ENCODE measurements at places on chromosomes 12 and 14.
A peak's percentile ranks its signal among the peaks of the same experiment; 100 is the strongest.

- no peak for DNase-seq
Measured at GRCh38 chr14:94483729-94484275, 7.8 kb upstream of the SERPINA9 start.

DNA sequence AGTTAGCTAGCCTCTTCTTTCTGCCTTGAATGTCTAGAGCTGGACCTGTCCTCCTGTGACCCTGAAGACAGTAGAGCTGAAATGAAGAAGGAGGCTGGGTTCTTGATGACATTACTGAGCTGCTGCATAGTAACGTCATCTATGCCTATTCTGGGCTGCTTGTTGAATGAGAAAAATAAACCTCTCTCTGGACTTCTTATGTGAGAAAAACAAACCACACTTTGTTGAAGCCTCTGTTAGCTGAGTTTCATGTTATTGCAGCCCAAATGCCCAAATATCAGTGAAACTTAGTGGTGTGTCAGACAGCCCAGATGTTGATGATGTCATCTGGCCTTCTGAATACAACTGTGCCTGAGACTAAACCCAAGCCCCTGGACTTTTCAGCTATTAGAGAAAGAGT is 67.0 kb upstream of the MAX start:
- DNase-seq = no peak

DNA sequence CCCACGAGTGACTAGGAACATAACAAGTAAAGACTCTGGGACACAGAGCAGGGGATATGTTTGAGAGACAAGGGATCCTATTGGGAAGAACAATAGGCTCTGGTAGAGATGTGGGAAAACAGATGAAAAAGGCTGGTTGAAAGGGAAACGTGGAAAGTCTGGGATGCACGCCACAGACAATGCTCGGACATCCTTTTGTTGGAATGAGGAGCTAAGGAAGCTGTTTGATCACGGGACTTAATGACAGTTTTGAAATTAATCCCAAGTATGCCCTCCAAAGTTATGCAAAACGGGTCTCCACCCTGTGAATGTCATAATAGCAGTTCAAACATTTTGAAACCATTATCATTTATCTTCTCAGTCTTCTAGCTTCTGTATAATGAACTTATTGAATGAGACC is 31.7 kb upstream of the ANO2 start:
- no peak for DNase-seq

DNA sequence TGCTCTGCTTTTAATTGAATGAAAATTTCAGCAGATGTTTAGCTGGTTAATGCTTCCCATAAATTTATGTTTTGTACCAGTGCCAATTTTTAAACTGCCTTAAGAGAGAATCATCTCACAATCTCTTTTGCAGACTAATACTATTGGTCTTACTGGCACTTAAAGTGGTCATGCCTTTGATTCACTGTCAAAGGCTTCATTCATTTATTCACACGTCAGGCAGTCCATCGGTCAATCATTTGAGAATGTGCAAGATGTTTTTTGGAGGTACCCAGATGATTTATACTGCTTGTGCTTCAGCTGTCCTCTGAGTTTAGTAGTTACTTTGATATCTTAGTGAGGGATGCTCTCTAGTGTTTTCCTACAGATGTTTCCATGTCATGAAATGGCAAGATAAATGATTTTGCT is 83.4 kb downstream of the NAV3 start:
- DNase-seq = no peak

GRCh38 chr12:122944605-122945592 is 21.4 kb downstream of the ABCB9 start:
- no peak for DNase-seq

DNA sequence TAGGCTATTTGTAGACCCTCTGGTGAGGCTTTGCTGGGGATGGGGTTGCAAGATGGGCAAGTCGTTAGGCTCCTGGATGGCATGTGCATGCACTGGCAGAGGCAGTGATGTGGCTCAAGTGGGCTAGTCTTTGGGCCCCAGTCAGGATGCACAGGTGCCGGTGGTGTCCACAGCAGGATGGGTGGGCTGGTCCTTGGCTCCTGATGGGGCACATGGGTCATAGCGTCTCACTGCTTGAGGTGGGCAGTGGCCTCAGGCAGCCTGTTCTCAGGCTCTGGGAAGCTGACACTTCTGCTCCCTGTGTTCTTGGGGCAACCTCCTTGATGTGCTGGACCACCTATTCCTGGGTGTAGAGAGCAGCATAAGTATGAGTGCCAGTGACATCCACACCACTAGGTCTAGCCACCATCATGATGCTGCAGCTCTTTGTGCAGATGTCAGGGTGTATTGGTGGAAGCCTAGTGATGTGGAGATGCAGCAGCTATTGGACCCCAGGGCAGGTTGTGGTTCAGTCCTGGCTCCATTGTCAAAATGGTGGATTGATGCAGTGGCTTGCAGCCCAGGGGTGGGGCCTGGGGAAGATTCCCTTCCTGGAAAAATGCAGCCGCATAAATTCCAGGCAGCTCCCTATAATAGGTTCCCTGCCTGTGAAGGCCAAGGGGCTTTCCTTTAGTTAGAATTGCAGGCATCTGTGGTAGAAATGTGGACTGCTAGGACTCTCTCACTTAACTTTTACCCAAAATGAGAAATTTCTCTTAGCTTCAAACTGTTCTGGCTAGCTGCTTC is 742.5 kb upstream of the MDGA2 start:
- no peak for DNase-seq

DNA sequence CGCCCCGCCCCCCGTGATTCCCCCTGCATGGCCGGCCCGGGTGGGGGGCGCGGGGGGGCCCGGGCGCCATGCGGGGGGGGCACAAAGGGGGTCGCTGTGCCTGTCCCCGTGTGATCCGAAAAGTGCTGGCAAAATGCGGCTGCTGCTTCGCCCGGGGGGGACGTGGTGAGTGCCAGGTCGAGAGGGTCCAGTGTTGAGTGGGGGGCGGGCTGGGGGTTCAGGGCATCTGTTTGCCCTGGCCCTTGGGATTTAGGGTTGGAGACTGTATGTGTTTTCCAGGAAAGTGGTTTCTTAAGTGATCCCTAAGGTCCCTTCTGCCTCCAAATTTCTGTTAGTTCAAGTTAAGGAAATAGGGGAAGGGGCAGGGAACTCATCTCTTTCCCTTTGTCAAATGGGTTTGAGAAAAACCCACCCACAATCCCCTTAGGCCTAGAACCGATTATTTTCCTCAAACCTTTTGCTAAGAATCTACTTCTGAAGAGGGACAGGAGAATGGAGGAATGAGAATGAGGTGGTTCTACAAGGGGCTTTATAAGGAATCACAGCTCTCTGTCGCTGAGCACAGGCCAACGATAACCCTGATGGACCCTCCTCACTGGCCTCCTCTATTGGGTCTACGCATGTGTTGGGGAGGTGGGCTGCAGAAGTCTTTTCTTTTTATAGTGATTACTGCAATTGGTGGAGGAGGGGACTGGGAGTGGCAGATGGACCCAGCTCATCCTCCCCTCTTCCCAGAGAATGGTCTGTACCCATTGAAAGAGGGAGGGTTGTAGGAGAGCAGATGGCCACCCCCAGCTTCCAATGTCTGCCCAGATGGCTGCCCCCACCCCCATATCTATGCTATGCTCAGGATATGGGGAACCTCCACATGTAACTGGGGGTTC is 834 bp downstream of the ARHGEF25 start:
- no peak for DNase-seq

GRCh38 chr14:104281768-104282301 is 143.4 kb downstream of the KIF26A start:
- no peak for DNase-seq

DNA sequence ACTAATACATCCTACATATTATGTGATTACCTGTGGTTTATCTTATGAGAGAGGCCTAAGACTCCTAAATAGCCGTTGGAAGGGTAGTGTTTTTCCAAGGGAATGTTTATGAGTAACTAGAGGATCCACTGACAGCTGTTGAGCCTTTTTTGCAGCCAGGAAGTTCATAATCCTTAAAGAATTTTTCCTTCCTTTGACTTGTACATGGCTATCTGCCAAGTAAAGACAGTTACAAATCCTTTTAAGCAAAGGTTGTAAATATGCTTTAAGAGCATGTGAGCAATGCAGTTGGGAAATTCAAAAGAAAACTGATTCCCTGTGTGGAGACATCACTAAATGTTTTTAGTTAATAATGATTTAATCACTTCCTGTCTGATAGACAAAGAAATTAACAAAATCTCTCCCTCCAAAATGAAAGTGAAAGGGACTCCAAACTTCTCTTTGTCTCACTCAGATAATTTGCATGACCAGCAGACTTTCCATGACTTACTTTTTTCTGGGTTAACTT is 333.8 kb downstream of the PDZRN4 start:
- DNase-seq = peak; percentile 27

DNA sequence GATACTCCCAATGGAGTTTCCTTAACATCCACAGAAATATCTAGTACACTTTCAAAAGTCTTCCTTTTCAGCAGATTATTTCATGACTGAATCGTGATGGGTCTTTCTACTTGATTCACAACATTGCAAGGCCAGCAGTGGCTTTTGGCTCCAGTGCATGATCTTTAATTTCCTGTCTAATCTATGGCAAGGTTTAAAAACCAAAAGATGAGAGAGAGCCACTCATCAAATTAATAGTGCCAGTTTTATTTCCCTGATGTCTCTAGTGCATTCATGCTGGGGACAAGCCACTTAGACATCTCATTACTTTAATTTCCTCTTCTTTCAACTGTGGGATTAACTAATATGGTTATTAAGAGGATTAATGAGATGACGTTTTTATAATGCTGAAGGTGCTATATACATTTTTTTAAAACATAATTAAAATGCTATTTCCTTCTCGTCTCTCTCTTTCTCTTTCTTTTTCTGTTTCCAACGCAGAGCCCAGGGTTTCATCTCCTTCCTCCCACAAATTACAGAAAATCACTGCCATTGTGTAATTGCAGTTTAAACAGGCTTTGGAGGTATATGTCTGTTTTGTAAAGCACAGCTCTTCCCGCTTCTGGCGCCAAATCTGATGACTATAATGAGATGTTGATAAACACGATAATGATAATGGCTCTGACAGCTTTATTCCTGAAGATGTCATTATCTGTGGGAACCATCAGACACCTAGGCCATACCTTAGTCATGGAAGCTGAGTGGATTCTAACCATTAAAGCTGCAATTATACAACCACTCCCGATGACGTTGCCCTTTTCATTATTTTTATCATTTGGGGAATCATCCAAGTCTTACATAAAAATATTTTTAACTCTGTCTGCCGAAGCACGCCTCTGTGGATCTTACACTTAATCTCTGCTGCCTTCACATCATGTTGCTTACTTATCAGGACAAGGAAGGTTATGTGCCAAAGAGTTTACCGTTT is 103.1 kb upstream of the PPM1H start:
- DNase-seq = no peak

DNA sequence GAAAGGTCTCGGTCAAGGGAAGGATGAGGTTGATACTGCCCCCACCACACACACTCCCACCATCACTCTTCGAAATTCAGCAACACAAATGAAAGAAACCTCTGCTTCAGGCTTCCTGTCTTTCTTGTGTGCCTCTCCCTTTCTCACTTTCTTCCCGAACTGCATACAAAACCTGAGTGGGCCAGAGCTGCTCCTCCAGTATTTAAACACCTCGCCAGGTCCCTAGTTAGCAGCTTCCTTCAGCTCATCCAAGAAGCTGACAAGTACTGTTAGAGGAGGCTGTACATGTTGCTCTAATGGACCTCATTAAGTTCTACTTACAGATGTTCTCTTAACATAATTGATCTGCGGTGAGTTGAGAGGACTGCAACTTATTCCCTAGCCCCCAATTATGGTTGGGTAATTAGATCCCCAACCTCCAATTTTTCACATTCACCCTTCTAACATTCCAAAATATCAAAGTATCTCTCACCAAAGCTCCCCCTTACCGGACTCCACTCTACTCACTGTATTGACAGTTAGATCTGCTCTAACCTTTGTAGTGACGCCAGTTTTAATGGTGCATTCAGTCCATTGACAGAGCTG is 4.1 kb upstream of the LMO3 start:
- DNase-seq = no peak

DNA sequence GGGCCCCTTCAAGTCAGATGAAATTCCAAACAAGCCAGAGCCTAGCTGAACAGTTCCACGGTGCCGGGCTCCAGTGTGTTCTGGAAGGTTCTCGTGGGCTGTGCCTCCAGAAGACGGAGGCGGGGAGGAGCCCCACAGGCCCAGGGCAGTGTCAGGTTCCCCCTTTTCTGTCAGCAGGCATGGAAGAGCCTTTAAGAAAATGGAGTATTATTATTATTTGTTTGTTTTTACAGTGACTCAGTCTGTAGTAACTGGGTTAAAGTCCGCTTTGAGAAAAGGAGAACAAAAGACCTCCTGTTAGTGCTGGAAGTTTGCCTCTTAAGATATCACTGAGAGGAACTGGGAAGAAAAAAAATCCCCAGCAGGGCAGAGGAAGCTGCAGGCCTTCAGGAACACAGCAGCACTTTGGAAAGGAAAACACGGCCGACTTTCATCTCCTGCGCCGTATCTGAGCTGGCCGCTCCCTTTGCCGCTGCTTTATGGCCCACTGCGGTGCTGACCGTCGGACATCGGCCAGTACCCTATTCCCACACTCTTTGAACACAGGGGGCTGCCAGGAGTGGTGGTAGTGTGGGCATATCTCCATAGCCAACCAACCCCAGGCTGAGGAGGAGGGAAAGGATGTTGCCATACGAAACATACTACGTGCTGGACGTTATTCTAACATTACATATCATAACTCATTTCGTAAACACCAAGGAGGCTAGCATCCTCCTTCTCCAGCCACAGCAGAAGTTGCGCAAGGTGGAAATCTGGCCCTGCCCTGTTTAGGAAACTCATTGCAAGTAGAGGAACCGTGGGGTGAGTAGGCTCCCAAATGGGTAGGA is 194.0 kb downstream of the ZFP36L1 start:
- DNase-seq = no peak

- no peak for DNase-seq
Measured at GRCh38 chr12:27781680-27782079, 1.6 kb upstream of the MANSC4 start.

DNA sequence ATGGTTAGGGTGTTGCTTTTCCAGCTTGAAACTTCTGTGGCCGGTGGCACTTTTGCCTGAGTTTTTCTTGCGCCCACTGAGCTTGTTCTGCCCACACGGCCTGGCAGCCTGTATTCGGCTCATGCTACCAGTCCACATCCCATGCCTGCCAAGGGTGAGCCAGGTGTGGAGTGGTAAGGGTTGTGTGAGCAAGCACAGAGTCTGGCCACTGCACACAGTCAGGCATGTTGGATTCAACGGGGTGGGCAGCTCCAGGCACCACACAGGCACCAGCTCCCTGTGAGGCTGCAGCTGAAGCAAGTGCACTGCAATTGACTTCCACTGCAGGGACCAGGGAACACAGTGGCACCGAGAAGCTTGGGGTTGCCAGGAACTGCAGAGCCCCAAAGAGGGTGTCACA is 18.8 kb upstream of the NTS start:
- DNase-seq = no peak

DNA sequence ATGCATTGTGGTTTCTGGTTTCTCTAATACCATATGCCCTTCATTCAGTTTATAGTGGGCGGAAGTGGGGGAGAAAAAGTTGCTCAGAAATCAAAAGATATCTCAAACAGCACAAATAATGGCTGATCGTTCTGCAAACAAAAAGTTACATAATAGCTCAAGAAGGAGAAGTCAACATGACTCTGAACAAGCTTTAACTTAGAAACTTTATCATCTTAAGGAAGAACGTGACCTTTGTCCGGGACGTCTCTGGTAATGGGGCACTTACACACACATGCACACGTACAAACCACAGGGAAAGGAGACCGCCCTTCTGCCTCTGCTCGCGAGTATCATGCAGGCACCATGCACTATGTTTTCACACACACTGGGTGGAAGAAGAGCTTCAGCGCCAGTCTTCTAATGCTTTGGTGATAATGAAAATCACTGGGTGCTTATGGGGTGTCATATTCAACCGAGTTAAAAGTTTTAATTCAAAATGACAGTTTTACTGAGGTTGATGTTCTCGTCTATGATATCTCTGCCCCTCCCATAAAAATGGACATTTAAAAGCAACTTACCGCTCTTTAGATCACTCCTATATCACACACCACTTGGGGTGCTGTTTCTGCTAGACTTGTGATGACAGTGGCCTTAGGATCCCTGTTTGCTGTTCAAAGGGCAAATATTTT is 4.7 kb downstream of the FOS start:
- DNase-seq = no peak
